HT1080 (cell line): ENCODE measurements at places on chromosomes 13 and 19. TPM values are rescaled to one million over a fixed set of nuclear protein-coding genes. Genes with fewer than 3 reads are reported as not detected.

The S1PR5 gene
- total RNA-seq: 1.2 and 1.8 TPM in 2 replicates

The ACP7 gene
- total RNA-seq: 4.0 and 6.4 TPM in 2 replicates

The NPHS1 gene
- total RNA-seq: not detected in 2 replicates

The CEACAM20 gene
- not detected in 2 replicates for total RNA-seq

DNA sequence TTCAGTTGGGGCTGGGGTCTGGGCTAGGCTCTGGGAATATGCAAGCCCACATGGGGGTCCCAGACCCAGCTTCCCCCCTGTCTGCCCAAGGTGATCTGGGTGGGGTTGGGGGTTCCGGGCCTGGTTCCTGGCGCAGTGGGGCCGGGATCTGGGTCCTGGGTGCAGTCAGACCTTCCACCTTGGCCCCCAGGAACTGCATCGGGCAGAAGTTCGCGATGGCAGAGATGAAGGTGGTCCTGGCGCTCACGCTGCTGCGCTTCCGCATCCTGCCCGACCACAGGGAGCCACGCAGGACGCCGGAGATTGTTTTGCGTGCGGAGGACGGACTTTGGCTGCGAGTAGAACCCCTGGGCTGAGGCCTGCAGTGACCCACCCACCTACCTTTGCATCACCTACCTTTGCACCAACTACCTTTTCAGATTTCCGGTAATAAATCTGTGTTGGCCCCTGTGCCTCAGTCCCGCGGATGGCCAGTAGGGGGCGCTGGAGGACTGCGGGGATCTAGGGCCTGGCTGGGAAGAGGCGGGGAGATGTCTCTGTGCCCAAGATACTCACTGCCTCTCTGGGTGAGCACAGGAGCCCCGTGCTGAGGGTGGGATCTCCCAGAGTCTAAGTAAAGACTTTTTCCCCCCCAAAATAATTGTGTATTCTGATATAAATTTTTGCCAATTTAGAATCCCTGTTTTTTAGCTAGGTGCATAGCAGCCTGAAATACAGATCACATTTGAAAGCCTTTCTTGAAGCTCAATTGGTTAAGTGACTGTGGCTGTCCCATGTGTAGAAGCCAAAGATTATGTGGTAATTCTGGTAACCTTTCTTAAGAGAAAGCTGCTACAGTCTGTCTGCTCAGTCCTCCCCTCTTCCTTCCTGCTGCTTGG is 11.5 kb upstream of the CYP4F3 start:
- DNase-seq: peak; percentile 37
